ENCODE measurements at places on chromosomes 7 and 10. TPM values are rescaled to one million over a fixed set of nuclear protein-coding genes. Genes with fewer than 3 reads are reported as not detected.

DNA sequence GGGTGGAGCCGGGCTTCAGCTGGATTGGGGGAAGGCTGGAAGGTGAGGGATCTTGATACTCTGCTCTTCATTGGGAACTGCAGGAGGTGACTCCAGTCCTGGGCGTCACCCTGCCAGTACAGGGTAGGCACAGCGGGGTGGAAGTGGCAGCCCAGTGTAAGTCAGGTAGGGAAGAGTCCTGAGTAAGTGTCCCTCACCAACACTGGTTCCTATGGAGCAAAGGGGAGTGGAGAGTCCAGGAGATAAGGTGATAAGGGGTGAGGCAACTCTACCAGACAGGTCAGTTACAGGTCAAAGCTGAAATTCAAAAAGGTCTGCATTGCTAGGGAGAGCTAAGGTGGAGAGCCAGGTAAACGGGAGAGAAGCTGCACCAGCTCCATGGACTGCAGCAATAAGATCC is 145.6 kb upstream of the NFE2L3 start:
- DNase-seq, result no peak

- no peak for DNase-seq
These were observed 26.8 kb upstream of the CABCOCO1 start for GRCh38 chr10:61635932-61636331.

DNA sequence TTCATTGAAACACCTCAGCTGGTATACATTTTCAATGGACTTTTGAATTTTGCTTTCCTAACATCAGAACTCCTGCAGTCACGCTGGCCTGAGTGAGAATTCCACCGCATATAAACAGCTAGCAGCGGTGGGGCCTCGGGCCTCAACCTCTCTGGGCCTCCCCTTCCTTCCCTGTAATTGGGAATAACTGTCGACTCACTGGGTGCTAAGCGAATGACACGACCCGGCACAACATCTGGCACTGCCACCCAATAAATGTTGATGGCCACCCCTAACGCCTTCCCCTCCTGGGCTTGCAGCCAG is 670 bp downstream of the RCC1L start:
- DNase-seq, result no peak

GRCh38 chr7:116918704-116919103 is 34.6 kb upstream of the ST7 start:
- DNase-seq, result no peak

DNA sequence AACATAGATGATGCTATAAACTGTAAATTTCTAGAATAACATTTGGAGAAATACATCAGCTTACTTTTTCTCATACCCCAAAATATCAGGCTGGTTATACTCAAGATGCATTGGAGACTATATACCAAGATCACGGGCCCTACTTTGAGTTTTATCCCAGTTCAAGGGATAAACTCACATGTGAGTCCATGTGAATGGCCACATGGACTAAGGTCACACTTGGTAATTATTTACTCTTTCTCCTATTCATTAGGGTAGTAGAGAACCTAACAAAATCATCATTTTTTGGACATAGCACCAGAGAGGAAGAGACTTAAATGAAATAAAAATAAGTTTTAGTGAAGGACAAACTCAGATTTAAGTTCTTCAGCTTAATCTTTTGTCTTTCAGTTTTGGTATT is 93.1 kb upstream of the GATAD1 start:
- no peak for DNase-seq

Gene TRPV5
- total RNA-seq, result not detected

Gene VSTM4
- 26.2 TPM for total RNA-seq

Gene RNF32
- total RNA-seq, result not detected

All from omental fat pad (tissue), 4 donors.